Fibroblast of lung (primary cell): ENCODE measurements at places on chromosomes 7 and 10. TPM values are rescaled to one million over a fixed set of nuclear protein-coding genes. Genes with fewer than 3 reads are reported as not detected.

Gene CACNB2
- 0.66 and 1.5 TPM in 2 replicates for total RNA-seq

Gene GIMAP4
- total RNA-seq: not detected in 2 replicates

Gene HOXA9
- total RNA-seq: under 0.01 TPM in 1 of 2 replicates, not detected in the other

Gene GPRIN2
- not detected in 2 replicates for total RNA-seq

GRCh38 chr10:73597346-73597745, 6.2 kb upstream of the USP54 start:
- H3K36me3 ChIP-seq: no peaks in the 10 kb centered on the region
- no peaks in the 10 kb centered on the region for H3K27me3 ChIP-seq
- DNase-seq: peak; percentile 5
- no peak overlapping the region for H3K4me3 ChIP-seq
- H3K27ac ChIP-seq: no peak overlapping the region

DNA sequence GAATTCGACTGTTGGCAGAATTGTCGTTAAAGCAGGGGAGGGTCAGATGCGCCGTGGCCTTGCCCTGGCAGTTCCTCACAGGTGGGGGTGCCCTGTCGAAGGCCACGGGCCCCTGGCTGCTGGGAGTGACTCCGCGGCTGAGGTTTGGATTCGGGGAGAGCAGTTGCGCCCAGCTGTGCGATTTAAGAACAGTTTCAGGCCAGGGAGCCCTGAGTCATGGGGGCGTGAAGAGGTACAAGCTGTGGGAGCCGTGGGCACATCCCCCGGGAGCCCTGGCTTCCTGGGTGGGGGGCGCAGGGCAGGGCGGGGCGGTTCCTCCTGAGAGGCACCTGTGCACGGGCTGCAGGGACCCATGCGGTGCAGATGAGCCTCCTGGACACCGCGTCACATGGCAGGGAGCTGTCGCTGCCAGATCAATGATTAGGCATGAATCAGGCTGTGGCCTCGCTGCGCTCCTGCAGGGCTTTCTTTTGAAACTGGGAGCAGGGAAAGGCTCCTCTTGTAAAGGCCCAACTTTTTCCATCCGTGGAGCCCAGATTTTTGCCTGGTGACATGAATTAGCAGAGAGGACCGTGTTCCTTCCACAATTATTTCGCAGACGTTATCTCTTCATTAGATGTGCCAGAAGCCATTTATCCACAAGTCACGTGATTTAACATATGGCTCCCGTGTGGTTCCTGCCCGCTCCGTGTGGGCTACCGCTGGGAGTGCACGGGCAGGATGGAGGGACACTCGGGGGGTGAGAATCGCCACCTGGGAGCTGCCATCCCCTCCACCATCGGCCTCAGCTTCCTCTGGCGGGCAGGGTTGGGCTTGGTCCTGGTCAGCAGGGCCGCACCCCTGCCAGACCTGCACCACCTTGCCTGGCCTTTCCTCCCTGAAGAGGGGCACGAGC, 918 bp downstream of the PWWP2B start:
- peak overlapping the region; percentile 69 for H3K27ac ChIP-seq
- no peaks in the 10 kb centered on the region for H3K27me3 ChIP-seq
- no peaks in the 10 kb centered on the region for H3K36me3 ChIP-seq
- H3K4me1 ChIP-seq: no peaks in the 10 kb centered on the region

GRCh38 chr7:93374345-93374940, 142.3 kb downstream of the VPS50 start:
- no peaks in the 10 kb centered on the region for H3K36me3 ChIP-seq
- no peak overlapping the region for H3K27ac ChIP-seq
- no peak overlapping the region for H3K4me3 ChIP-seq
- H3K4me1 ChIP-seq: no peaks in the 10 kb centered on the region
- peak; percentile 61 for DNase-seq

DNA sequence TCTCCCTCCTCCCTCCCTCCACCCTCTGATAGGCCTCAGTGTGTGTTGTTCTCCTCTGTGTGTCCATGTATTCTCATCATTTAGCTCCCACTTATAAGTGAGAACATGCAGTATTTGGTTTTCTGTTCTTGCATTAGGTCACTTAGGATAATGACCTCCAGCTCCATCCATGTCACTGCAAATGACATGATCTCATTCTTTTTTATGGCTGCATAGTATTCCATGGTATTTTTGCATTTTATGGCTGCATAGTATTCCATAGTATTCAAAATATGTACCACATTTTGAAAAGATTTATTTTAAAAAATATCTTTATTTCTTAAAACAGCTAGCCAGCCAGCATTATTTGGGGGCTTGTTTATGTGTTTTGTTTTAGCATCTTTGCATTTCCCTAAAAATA, 275.6 kb downstream of the SFMBT2 start:
- no peak overlapping the region for H3K27ac ChIP-seq
- no peaks in the 10 kb centered on the region for H3K27me3 ChIP-seq
- H3K36me3 ChIP-seq: no peaks in the 10 kb centered on the region
- H3K4me3 ChIP-seq: no peak overlapping the region
- DNase-seq: no peak

DNA sequence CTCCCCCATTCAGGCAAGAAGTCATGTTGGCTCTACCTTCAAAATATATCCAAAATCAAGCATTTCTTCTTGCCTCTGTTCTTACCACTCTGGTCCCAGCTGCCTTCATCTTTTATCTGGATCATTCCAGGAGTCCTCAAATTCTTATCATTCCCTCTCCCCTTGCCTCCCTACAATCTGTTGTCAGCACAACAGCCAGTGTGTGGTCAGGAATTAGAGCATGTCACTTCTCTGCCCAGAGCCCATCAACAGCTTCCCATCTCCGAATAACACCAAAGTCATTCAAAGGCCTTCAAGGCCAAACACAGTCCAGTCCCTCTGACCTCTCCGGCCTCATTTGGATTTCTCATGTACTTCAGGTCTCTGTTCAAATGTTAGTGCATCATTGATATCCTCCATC, 70.4 kb downstream of the DENND11 start:
- H3K4me1 ChIP-seq: no peaks in the 10 kb centered on the region
- H3K27ac ChIP-seq: no peak overlapping the region
- no peak for DNase-seq
- H3K4me3 ChIP-seq: no peak overlapping the region

DNA sequence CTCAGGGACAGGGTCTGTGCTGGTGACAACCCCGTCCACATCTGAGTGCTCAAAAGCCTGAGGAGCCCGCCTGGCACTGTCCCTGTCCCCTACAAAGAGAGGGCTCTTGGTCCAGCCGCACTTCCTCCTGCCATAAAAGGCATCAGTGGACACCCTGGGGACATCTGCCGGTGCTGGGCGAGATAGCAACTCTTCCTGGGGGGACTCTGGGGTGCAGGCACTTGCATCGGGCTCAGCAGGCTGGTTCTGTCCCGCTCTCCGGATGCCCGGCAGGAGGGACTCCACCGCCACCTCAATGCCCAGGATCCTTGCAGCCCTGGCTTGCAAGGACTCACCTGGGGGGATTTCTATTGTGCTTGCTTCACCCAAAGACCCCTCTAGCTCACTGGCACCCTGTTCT, 32.8 kb downstream of the JCAD start:
- H3K27me3 ChIP-seq: no peaks in the 10 kb centered on the region
- DNase-seq: no peak
- H3K36me3 ChIP-seq: no peaks in the 10 kb centered on the region
- H3K4me1 ChIP-seq: no peaks in the 10 kb centered on the region

GRCh38 chr7:100157334-100158228, 942 bp downstream of the TRAPPC14 start:
- H3K36me3 ChIP-seq: peaks cover 19% of the 10 kb centered on the region
- peak overlapping the region; percentile 68 for H3K27ac ChIP-seq
- H3K4me1 ChIP-seq: peaks cover 4% of the 10 kb centered on the region
- peak overlapping the region; percentile 84 for H3K4me3 ChIP-seq
- DNase-seq: peak; percentile 48
- no peaks in the 10 kb centered on the region for H3K27me3 ChIP-seq

DNA sequence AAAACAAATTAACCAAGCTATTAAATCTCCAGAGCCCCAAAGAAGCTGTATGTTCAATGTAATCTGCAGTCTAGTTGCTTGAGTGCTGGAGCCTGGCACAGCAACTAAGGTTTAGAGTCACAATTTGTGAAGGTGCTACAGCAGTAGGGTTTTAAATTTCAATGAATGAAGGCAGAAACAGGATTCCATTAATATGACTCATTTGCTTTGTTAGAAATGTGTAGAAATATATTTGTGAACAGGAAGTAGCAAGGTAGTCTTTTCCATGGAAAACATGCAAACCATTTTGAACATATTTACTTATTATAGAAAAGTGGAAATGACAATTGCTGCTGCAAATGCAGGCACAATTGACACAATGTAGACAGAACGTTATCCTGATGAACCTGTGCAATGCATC, 149.0 kb upstream of the STEAP4 start:
- no peaks in the 10 kb centered on the region for H3K36me3 ChIP-seq

- peaks cover 10% of the 10 kb centered on the region for H3K36me3 ChIP-seq
- H3K4me1 ChIP-seq: no peaks in the 10 kb centered on the region
- H3K27ac ChIP-seq: no peak overlapping the region
- H3K27me3 ChIP-seq: no peaks in the 10 kb centered on the region
- DNase-seq: no peak
Measured at GRCh38 chr10:13139676-13140075, 21.7 kb upstream of the MCM10 start.

DNA sequence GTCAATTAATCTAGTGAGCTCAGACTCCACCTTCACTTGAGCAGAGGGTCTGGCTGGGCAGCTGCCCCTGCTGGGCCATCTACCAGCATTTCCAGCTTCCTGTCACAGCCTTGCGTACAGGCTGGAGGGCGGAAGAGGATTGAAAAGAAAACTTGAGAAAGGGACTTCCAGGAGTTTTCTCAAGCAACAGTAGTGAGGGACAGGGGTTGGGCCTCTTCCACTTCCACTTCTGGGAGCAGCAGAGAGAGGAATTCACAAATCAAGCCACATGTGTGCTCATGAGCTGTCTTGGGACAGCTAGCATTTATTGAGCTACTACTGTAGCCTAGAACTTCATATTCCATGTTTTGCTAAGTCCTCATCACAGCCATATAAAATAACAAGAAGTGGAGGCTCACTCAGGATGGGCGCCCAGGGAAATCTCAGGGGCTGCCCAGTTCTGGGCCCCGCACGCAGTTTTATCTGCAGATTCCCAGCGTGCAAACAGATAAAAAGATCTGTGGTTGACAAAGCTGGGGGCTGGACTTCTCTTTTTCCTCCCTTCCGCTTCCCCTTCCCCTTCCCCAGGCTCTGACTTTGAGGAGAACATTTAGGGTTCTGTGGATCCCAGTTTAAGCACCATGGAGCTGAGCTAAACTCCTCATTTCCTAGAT, 135.8 kb downstream of the RGS10 start:
- H3K4me1 ChIP-seq: peaks cover 19% of the 10 kb centered on the region
- no peaks in the 10 kb centered on the region for H3K27me3 ChIP-seq
- DNase-seq: no peak
- peak overlapping the region; percentile 40 for H3K27ac ChIP-seq
- H3K4me3 ChIP-seq: no peak overlapping the region
- no peaks in the 10 kb centered on the region for H3K36me3 ChIP-seq

DNA sequence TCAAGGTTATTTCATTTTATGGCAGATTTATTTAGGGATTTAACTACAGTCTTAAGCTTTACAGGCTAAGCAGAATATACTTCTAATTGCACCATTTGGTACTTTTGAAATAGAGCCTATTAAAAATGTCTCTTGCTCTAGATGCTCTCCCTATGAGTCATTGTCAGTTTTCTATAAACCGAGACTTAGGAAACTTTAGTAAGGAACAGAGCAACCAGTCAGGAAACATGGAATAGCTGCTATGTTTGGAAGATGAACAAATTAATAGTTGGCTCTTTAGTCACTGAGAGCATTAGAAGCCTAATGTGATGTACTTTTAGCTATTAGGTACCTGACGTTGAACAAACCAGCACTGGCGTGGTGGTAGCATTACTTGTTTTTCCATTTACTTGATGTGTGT, 35.3 kb downstream of the INPP5F start:
- no peak overlapping the region for H3K27ac ChIP-seq
- no peaks in the 10 kb centered on the region for H3K27me3 ChIP-seq
- DNase-seq: peak; percentile 93
- no peaks in the 10 kb centered on the region for H3K36me3 ChIP-seq

- H3K27me3 ChIP-seq: no peaks in the 10 kb centered on the region
- no peak overlapping the region for H3K4me3 ChIP-seq
- H3K27ac ChIP-seq: no peak overlapping the region
Measured at GRCh38 chr7:30280631-30281030, 3.8 kb upstream of the ZNRF2 start.

- H3K27me3 ChIP-seq: no peaks in the 10 kb centered on the region
- H3K4me1 ChIP-seq: no peaks in the 10 kb centered on the region
- H3K4me3 ChIP-seq: no peak overlapping the region
- H3K27ac ChIP-seq: no peak overlapping the region
Measured at GRCh38 chr7:93055543-93056107, 62.2 kb downstream of the SAMD9 start.

DNA sequence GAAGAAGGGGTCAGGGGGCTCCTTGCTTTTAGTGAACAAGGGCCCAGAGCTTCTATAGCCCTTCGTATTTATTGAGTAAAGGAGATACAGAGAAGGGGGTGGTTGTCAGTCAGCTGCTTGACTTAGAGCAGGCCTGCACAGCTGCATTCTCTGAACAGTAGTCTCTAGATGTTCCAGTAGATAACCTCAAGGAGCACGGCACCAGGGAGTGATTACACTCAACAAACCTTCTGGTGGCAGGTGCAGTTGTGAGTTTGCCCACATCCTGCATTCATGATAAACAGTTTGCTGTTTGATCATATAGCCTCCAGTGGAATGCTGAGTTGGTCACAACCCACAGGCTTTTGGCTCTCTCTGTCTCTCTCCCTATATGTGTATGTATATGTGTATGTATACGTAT, 70.0 kb upstream of the GJD4 start:
- no peak overlapping the region for H3K27ac ChIP-seq
- no peak overlapping the region for H3K4me3 ChIP-seq
- no peaks in the 10 kb centered on the region for H3K27me3 ChIP-seq

- no peaks in the 10 kb centered on the region for H3K27me3 ChIP-seq
- H3K36me3 ChIP-seq: peaks cover 1% of the 10 kb centered on the region
- H3K27ac ChIP-seq: peak overlapping the region; percentile 59
- H3K4me3 ChIP-seq: peak overlapping the region; percentile 14
- H3K4me1 ChIP-seq: peaks cover 2% of the 10 kb centered on the region
Measured at GRCh38 chr10:122939856-122940543, 14.0 kb downstream of the C10orf88 start.

DNA sequence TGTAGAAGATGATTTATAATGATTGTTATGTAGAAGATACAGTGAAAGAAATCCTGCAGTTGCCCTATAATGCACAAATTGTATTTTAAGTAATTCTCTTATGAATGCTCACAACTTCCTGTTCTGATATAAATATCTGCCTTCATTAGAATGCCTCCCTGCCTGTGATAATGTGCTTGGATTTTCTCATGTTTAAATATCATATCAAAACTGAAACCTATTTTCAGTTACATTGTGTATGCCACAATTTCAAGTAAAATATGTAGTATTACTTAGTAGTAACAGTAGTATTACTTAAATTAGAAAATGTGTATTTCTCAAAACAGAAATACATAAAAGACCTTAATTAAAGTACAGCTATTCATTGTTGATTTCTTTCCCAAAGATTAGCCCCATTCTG, 41.1 kb upstream of the TFEC start:
- H3K27me3 ChIP-seq: no peaks in the 10 kb centered on the region
- DNase-seq: no peak
- no peak overlapping the region for H3K4me3 ChIP-seq
- H3K27ac ChIP-seq: no peak overlapping the region
